ENCODE measurements at places on chromosomes 3 and 15. TPM values are rescaled to one million over a fixed set of nuclear protein-coding genes. Genes with fewer than 3 reads are reported as not detected.

GRCh38 chr15:69718436-69718835, 265.8 kb downstream of the RPLP1 start:
- DNase-seq: no peak

ZNF774 gene
- 3.4 TPM for total RNA-seq

DNA sequence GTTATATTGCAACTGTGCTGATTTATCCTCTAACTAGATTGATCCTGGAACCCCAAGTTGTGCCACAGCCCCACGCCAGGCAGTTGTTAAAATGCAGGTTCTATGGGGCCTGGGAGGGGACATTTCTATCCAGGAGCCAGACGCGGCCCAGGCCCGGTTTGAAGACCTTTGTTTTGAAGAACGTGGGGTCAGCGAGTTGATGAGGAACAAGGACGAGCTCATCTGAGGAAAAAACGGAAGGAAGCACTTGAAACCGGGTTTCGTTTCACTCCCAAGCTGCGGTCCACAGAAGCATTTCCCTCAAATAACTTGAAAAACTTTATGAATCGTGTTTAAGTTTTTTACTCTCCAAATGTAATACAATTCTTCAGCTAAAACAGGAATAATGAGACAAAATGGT, 76.4 kb downstream of the CHSY1 start:
- DNase-seq: no peak

- no peak for DNase-seq
These were observed 102.4 kb upstream of the HACD2 start for GRCh38 chr3:123687286-123687685.

- DNase-seq: no peak
These were observed 28.6 kb upstream of the CYP11A1 start for GRCh38 chr15:74396146-74396438.

- DNase-seq: no peak
These were observed 289.6 kb downstream of the EFHB start for GRCh38 chr3:19644405-19644804.

- no peak for DNase-seq
These were observed 103.6 kb downstream of the DAPK2 start for GRCh38 chr15:63942486-63943365.

DNA sequence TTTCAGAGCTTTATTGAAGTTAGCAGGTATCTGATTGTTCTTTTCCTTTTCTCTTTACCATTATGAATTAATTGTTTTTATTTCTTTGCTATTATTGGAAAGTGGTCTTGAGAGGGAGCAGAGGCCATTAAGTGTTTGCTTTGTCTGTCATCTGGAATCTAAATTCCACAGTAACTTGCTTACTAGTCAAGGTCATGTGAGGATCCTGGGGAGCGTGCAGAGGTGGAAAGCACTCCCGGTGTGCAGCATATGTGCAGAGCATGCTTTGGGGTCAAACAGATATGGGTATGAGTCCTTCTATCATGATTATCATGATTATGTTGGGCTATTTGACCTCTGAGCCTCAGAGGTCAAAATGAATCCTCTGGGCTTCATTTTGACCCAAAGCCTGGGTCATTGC, 96.4 kb downstream of the MYRIP start:
- DNase-seq: no peak

- no peak for DNase-seq
These were observed 9.0 kb downstream of the ISL2 start for GRCh38 chr15:76345583-76345879.
